Suppressor macrophage (primary cell): ENCODE measurements at places on chromosomes 5 and 9.

- no peak for DNase-seq
Observed at GRCh38 chr5:17336054-17336453, 118.6 kb downstream of the BASP1 start.

DNA sequence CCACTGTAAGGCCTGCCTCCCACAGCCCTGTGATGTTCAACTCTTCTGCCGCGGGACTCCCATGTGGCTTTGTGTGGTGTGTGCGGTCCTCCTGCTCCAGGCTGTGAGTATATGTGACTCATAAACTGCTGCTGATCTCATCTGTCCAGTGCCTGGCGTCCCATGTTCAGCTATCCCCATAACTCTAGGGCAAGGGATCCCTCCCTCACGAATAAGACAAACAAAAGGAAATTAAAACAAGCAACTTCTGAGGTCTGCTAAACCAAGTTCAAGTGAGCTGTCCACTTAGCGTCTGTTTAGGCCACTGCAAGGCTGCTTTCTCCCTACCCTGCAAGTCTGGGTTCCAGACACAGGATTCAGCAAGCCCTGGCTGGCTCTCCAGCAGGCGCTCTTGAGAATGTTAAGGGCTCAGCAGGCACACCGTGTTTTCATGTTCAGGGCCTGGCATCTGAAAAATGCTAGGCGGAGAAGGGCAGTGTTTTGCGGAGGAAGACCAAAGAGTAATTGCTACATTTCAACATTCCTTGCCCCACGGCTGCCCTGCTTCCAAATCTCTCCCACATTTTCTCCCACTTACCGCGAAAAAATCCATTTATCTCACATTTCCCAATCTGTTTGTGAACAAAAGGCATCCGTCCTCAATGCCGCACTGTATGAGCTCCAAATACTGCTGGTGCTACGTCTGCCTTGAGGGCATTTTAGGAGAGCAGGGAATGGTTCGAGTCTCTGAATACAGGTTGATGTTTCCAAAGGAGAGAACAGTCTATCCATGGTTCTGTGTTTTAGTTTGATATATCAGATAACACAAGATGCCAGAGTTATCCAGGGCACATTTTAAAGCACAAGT lies 280.2 kb downstream of the SEMA5A start:
- no peak for DNase-seq

DNA sequence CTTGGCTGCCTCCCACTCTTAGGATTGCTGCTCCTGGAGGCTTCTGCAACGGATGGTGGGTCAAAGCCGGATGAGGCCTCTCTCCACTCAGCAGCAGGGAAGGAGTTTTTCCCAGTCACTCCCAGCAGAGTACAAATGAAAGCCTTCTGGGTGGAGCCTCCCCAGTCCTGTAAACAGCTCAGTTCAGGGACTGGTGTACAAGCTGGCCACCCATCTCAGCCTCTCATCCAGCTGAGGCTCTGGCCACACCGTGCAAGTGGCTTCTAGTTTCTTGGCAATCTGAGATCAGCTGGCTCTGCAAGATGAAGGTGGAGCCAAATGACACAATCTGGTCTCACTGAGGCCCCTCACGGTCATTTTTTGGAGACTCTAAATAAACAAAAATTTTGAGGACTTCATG lies 10.0 kb downstream of the GPX3 start:
- DNase-seq, result no peak

DNA sequence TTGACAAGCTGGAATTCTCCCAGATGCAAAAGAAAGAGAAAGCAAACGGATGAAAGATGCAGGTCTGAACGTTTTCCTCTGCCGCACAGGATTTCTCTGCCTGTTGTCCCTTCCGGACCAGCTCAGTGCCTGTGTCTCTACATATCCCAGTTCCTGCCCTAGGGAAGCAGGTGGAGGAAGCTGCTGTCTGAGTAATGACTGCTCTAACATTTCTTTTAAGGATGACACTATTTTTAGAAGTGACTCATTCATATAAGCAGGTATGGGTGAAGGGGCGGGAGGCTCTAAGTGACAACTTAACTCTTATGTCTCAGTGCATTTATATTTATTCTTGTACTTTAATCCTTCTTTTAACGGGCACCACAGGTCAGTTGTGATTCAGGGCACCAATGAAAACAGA lies 128.8 kb downstream of the SLC24A2 start:
- DNase-seq, result no peak

- no peak for DNase-seq
Observed at GRCh38 chr9:103837940-103838339, 256.2 kb upstream of the SMC2 start.

DNA sequence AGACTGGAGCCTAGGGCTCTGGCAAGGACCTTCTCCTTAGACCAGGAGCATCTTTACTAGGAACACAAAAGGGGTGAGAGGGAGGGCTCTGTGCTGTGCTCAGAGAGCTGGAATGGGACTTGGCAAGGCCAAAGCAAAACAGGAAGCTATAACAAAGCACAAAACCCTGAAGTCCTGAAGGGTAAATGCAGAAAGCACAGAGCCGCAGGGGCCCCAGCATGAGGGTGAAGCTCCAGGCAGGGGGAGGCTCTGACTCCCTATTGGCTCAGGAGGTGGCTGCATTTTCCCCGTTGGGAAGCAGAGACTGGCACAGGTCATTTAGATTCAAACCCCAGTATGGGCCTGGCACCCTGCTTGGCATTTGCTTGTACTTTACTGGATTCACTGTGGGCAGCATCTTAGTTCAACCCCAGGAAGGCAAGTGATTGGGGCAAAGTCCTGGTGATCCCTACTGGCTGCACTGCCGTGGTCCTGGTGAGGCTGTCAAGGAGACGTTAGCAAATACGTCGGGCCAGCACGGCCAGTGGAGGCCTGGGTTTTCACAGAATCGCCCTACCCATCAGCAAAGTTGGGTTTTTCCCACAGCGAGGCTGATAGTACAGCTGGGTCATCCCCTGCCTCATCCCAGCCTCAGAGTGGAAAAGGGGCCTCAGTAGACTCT lies 46.3 kb downstream of the GGTA1 start:
- DNase-seq, result no peak

- DNase-seq, result no peak
Observed at GRCh38 chr9:35350827-35351549, 138.9 kb upstream of the RUSC2 start.

- DNase-seq, result no peak
Observed at GRCh38 chr5:131384616-131385214, 120.9 kb downstream of the CDC42SE2 start.

GRCh38 chr9:135253305-135254004 lies 166.0 kb downstream of the OLFM1 start:
- DNase-seq, result no peak

DNA sequence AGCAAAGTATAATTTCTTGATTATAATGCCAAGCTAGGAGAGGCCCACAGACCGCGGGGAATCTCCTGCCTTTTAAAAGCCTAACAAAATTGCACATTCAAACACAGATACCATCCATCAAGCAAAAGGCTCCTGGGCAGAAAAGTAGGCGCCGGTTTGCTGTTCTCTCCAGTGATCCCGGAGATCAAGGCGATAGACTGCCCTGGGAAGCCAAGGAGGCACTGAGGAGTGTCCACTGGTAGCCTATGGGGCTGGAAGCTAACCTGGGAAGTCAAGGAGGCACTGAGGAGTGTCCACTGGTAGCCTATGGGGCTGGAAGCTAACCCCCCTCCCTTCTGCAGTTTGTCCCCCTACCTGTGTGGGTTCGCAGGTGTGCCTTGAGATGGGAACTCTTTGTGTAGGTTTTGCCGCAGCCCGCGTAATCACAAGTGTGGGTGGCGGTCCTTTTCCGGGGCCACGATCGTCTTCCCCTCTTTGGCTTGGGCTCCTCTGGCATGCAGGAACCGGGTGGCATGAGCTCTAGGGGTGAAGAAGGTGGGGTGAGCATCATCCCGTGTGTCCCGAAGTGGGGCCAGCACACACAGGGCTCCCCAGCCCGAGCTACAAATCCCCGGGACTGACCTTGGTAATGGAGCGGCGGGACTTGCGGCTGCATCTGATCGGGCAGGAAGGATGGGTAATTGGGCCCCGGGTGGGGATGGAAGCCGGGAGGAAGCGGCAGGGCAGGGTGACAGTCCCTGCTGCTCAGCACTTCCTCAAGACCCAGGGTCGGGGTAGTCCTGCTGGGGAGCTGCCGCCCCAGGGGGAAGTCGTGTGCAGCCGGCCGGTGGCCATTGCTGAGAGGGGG lies 2.7 kb downstream of the KLF4 start:
- no peak for DNase-seq

DNA sequence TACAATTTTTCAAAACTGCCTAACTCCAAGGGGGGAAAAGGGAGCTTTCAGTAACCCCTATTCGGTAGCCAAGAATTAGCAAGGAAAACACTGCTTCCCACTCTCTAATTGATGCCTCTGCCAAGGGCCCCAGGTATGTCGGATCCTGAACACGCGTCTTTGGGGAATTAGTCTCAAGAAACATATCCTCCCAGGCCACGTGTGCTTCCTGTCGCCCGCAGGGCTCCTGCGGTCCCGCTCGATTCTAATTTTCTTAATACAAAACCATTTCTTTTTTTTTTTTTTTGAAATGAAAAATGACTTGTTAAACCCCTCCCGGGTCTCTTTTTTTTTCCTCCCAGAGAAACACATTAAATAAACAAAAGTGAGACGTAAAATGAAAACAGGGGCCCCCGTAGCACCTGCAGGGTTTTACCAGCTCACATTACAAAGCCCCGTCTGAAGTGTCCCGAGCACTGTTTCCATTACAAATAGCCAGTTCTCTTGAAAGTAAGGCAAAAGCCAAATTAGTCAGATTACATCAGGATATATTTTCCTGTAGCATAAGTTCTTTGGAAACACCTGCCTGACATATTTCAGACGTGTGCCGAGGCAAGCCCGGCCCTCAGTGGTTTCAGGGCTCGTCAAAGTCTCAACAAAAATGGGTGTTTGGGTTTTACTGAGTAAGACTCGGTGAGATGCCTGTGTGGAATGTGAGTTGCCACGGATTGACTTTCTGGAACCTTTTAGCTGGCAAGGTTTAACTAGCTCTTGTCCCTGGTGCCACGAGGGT lies 21.5 kb downstream of the SMIM23 start:
- no peak for DNase-seq

GRCh38 chr9:80649001-80649420 lies 1040.3 kb downstream of the TLE1 start:
- DNase-seq, result no peak

DNA sequence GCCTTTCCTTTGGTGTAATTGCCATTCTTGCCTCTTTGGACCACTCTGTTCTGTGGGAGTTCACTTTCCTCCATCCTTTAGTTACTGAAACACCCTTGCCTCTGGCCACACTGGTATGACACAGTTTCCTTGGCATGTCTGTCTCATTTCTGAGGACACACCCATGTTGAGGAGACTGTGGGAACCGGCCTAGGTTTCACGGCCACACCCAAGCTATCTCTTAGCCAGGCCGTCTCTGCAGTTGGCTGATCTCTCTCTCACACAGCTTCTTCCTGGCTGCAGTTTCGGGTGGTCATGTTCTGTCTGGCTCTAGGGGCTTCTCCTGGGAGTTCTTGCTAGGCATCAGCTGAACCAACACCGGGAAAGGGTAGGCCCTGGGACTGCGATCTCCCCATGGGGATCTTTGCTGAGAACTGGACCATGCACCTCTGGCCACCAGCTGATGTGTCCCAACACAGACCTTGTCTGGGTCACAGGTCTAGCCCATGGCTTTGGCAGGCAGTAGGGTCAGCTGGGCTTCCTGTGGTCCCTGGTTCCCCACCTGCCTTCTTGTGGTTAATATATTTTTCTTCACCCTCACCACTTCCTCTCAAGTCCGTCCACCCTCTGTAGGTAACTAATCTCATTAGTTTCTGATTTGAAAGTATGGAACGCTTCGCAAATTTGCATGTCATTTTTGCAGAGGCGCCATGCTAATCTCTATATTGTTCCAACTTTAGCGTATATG lies 24.9 kb downstream of the ARHGEF37 start:
- DNase-seq, result no peak

- DNase-seq, result no peak
Observed at GRCh38 chr5:90613918-90614504, 55.4 kb downstream of the ADGRV1 start.

DNA sequence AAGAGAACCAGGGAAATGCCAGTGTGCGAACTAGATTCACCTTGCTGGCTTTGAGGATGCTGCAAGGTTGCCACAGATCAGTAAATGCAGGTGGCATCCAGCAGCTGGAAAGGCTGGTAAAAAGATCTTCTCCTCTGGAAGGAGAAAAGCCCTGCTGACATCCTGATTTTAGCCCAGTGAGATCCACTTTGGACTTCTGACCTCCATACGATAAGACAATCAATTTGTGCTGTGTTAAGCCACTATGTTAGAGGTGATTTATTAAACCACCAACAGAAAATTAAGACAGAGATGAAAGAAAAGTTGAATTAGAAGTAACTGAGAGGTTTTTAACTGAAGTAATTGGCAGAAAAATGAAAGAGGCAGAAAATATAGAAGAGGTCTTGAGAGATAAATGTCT lies 283.8 kb upstream of the CDH12 start:
- no peak for DNase-seq

- no peak for DNase-seq
Observed at GRCh38 chr5:33662722-33663427, 222.1 kb downstream of the TARS1 start.

DNA sequence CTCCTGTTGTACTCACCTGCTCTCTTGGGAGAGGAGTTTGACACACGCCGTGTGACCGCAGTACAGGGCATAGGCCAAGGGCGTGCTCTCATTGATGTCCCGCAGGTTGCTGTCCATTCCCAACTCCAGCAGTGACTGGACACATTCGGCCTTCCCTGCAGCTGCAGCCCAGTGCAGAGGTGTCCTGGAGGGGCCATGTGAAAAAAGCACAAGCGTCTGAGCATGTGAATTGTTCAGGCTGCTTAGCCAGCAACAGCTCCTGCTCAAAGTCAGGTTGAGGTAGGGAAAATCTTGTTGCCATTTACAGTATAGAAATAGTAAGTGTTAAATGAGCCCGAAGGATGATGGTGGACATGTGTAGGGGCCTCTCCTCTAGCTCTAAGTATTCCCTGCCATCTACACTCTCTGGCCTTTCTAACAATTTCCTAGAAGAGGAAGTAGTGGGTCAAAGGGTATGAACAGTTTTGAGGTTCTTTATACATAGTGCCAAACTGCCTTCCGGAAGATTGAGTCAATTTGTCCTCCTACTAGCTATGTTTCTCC lies 116.5 kb downstream of the ANKRD55 start:
- peak; percentile 68 for DNase-seq

- no peak for DNase-seq
Observed at GRCh38 chr9:130122456-130122855, 49.7 kb upstream of the NCS1 start.

- no peak for DNase-seq
Observed at GRCh38 chr5:153460421-153460820, 30.0 kb upstream of the GRIA1 start.

DNA sequence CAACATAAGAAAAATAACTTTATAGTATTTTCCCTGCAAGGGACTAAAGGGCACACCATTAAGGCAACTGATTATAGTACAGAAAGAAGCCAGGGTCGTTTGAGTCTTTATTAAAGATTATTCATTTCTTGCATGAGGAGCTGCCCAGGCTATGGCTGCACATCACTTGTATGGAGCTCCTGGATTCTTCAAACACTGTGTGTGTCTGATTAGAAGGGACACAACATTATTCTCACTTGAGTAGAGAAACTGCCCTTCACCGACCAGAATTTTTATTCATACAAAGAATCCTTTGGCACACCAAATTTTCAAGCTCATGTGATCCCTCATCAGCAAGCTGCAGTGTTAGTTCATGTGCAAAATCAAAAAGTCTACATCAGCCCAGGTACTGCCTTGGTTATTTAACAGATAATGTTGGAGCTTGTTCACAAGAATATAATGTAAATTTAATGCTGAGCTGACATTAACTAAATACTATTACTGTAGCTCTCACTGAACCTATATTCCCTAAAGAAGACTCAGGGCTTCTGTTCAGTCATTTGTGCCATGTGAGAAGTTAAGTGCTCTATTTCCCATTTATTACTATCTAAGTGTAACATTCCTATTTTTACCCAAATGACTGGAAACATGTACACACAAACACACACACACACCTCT lies 9.9 kb downstream of the C5orf63 start:
- DNase-seq, result no peak

GRCh38 chr9:99833735-99834134 lies 12.1 kb downstream of the NR4A3 start:
- no peak for DNase-seq
